ENCODE measurements at places on chromosomes 11 and 22.

GRCh38 chr11:107549253-107549953 is 16.1 kb downstream of the ALKBH8 start:
- DNase-seq = peak; percentile 12

GRCh38 chr11:22657101-22657694 is 9.2 kb upstream of the GAS2 start:
- DNase-seq = no peak

GRCh38 chr11:9076661-9077060 is 14.7 kb downstream of the SCUBE2 start:
- DNase-seq = no peak

DNA sequence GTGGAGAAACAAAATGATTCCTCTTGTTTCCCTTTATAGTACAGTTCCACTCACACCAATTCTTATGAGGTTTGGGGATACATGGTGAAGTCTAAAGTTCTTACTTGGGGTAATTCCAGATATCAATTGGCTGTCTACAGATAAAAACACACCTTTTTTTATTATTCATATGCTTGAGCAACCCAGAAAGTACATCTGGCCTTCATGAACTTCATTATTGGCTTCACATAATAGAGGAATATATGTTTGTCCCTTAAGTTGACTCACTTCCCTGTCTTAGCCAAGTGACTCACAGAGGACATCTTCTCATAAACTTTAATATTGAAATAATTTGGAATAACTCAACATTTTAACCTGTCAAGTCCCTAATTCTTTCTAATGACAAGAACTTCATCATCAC is 36.3 kb upstream of the SOX6 start:
- DNase-seq = no peak

GRCh38 chr11:119854521-119854920 is 125.5 kb upstream of the NECTIN1 start:
- no peak for DNase-seq

DNA sequence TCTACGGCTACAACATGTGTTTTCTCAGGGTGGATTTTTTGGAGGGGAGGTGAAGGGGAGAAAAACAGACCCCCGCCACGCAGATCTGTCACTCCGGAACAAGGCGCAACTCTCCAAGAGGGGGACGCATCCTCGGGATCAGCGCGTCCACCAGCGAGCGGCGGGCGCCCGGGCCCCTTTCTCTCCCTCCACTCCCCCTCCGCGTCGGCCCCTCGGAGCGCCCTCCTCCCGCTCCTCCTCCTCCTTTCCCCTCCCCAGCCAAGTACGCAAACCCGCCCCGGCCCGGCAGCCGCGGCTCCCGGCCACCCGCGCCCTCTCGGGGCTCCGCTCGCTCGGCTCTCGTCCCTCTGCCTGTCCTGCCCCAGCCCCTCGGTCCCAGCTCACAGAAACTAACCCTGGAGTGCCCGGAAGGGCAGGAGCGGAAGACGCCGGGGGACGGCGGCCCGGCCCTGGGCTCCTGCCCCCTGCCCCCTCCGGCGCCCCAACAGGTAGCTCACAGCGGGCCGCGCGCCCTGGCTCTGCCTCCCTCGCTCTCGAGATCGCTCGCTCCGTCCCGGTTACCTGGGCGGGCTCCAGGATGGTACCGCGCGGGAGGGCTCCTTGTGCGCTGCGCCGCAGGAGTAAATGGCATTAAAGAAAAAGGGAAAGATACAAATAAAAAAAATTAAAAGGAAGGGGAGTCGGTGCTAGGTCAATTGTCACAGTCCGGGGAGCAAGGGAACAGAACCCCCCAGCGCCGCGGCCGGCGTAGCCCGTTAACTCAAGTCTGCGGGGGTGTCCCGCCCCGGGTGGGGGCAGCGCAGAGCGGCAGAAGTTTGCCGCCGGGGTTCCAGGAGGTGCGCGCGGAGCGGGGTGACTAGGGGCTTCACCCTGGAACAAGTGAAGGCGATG is 131.4 kb upstream of the C11orf58 start:
- no peak for DNase-seq

- no peak for DNase-seq
These were observed 729 bp upstream of the ALX4 start for GRCh38 chr11:44310463-44311272.

GRCh38 chr11:127738771-127739286 is 738.3 kb upstream of the KIRREL3 start:
- no peak for DNase-seq

DNA sequence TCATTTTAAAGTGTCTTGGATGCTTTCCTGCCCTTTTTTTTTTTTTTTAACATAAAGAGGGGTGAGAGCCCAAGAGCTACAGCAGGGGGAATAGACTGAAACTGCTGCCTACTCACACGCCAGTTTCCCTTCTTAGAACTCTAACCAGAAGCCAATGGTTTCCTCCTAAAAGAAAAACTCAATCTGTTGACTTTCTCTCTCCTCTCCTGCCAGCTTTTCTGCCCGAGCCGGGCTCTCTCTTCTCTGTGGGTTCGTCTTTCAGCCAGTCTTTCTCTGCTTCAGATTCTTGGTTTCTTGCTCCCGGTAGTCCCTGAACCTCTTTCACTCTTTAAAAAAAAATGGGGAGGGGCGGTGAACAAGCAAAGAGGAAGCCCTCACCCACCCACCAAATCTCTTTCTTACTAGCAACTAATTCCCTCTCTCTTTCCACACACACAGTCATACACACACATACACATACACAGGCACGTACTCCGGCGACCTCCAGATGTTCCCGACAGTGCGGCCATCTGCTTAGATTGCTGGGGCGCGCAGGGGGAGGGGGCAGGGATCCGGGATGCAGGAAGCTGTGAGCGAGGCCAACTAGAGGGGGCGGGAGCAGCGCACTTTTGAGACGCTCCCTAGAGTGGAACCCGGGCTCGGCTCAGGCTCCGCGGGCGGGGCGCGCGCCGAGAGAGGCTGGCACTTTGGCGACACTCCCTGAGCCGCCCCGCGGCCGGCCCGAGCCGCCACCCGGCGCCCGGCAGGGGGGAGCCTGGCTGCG is 444 bp upstream of the TSKU start:
- DNase-seq = no peak

- no peak for DNase-seq
These were observed 21.3 kb downstream of the GRIK4 start for GRCh38 chr11:120532832-120533196.

DNA sequence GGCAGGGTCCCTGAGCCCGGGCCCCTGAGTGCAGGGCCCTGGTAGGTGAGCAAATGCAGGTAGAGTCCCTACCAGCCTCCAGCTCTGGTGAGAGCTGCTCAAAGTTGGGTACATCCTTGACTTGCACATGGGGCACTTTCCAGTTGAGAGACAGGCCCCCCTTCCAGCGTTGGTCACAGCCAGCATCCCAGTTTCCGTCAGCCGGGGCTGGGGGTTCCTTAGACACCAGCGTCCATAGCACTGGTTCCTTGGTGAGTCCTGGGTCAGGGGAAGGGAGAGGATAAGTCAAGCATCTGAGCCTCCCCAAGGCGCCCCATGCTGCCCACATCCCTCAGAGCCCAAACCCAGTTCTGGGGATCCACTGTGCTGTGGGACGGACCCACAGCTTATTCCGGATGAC is 5.6 kb downstream of the PNPLA5 start:
- DNase-seq = no peak

DNA sequence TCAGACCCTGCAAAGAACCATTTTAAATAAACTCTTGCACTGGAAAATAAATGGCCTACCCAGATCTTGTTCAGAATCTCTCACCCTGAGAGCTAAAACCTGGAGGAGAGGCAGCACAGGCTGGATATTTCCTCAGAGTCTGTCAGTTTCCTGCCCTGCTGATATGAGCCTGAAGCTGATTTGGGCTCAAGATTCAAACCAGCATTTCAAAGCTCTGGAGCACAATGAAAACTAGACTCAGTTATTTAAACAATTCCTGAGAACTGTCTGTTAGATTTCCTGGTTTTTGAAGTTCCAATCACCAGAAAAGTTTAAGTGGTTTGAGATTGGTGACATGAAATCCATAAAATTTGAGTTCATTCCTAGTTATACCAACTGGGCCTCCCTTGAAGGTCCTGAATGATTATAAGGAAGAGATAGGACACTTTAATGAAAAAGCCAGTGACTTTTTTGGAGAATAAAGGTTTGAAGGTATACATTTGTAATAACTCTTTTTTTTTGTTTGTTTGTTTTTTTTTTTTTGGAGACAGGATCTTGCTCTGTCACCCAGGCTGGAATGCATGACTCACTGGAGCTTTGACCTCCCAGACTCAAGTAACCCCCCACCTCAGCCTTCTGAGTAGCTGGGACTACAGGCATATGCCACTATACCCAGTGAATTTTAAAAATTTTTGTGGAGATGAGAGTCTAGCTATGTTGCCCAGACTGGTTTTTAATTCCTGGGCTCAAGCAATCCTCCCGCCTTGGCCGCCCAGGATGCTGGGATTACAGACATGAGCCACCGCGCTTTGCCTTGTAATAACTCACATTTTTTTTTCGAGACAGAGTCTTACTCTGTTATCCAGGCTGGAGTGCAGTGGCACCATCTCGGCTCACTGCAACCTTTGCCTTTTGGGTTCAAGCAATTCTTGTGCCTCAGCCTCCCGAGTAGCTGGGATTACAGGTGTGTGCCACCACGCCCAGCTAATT is 8.0 kb upstream of the ESAM start:
- DNase-seq = no peak

DNA sequence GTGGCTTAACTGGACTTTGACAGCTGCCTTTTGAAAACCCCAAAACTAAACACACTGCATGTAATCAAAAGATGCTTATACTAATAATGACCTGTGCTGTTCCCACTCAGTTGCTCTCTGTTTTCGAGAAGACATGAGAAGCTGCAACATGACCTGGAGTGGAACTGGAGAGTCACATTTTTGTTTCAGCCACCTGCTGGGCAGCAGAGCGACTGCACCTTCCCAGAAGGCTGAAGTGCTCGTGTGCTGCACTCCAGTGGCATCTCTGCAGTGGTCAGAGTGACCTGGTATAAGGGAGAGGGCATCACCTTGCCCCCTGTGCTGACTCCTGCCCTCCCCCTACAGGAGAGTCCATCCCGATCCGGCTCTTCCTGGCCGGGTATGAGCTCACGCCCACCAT is 8.6 kb downstream of the THYN1 start:
- no peak for DNase-seq

DNA sequence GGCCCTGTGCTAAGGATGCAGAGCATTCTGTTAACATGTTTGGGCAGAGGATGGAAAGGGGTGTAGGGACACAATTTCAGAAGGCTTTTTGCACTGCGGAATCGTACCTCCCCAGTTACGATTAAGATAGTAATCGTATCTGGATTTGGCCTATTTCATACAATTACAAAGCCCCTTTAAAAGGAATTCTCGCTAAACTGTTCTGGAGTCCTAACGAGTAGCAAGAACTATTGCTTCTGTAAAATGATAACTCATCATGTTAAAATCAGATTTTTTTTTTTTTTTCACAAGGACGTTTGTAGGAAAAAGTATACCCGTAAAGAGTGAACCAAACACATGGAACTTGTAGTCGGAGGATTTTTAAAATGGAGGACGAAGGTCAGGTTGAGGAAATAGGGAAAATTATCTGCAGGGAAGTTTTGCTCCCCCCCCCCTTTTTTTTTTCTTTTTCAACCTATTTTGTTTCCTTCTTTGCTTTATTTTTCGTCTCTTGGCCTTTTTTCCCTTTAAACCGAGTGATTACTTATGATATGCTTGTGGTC is 934 bp downstream of the HSD17B12 start:
- peak; percentile 12 for DNase-seq

DNA sequence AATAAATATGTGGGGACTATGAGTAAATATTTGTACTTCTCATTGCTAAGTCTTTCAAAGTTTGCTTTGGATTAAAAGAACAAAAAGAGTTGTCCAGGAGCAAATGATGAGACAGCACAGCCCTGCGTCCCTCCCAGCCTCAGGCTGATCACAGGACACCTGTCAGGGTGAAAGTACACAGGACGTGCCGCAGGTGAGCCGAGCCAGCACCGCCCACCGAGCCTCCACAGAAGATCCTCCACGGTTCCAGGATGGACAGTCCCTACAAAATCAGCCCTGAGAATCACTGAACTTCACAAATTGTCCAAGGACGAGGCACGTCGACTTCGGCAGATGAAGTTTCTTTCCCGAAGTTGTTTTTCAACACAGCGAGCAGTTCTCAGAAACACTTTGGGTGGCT is 661.5 kb downstream of the BRD1 start:
- DNase-seq = no peak

- no peak for DNase-seq
These were observed 59.2 kb upstream of the PHOX2A start for GRCh38 chr11:72303179-72303578.

DNA sequence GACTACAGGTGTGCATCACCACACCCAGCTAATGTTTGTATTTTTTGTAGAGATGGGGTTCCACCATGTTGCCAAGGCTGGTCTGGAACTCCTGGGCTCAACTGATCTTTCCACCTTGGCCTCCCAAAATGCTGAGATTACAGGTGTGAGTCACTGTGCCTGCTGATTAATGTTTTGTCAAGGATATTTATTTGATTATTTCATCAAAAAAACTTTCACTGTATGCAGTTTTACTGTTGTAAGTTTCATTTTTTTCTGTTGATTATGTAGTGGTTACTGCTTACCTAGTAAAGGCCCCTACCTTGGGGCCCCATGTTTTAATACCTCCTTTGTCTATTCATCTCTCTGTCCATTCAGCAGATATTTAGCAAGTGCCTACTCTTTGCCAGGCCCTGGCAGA is 16.7 kb upstream of the FAM168A start:
- no peak for DNase-seq

- no peak for DNase-seq
These were observed 15.5 kb downstream of the EFCAB6 start for GRCh38 chr22:43796567-43796966.

- DNase-seq = no peak
These were observed 21.2 kb upstream of the IL17RA start for GRCh38 chr22:17063411-17064106.

- no peak for DNase-seq
These were observed 26.0 kb downstream of the ZNRF3 start for GRCh38 chr22:28909375-28909774.

GRCh38 chr11:18490319-18490718 is 34.7 kb downstream of the LDHAL6A start:
- no peak for DNase-seq

DNA sequence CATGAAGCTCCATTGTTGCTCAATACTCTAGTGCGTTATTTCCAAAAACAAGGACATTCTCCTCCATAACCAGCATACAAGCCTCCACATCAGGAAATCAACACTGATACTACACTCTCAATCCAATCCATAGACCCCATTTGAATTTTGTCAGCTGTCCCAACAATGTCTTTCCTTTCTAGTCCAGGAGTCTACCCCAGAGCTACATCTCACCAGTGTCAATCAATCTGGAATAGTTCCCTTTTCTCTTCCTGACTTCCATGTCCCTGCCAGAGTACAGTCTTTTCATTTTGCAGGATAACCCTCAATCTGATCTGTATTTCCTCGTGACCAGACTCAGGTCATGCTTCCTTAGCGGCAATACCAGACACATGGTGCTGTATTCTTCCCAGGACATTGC is 43.0 kb downstream of the TCF20 start:
- no peak for DNase-seq

- no peak for DNase-seq
These were observed 182.7 kb downstream of the ADAMTS15 start for GRCh38 chr11:130631119-130631518.
